ENCODE measurements at places on chromosomes 3 and 15.

GRCh38 chr3:174242311-174243041, 616.7 kb upstream of the NAALADL2 start:
- DNase-seq, result no peak

DNA sequence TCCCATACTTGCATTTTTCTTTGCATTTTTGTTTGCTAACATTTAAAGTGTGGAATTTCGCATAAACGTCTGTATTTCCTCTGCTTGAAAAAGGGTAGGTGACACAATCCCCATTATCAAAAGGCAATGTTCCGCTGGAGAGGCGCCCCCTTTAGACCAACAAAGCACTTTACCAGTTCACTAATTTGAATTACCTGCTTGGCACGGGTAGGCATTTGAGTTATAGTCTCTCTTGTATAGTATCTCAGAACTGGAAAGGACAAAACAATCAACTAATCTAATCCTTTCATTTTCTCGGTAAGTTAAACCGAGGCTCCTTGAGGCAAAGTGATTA, 775 bp upstream of the CCDC39 start:
- no peak for DNase-seq

- no peak for DNase-seq
Measured at GRCh38 chr3:127212231-127212630, 19.3 kb downstream of the PRR23E start.

GRCh38 chr3:60330107-60330506, 921.1 kb downstream of the FHIT start:
- no peak for DNase-seq

DNA sequence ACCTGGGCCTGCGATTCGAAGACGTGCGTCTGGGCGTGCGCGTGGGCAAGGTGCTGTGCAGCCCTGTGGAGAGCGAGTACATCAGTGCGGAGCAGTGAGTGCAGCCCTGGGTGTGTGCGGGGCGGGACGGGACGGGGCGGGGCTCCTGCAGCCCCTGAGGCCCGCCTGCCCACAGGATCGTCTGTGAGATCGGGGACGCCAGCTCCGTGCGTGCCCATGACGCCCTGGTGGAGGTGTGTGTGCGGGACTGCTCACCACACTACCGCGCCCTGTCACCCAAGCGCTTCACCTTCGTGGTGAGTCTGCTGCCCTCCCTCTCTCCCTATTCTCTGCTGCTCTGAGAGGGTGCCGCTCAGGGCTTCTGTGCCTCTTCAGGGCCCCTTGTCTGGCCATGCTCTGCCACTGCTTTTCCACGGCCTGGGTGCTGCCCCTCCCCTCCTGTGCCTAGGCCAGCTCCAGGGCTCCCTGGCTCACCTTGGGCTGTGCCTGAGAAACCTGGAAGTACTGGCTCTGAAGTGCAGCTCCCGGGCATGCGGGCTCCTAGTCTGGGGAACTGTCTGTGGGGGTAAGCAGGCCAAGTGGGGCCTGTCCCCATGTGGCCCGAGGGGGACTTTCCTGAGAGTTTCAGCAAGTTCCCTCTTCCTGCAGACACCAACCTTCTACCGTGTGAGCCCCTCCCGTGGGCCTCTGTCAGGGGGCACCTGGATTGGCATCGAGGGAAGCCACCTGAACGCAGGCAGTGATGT, 31.8 kb downstream of the PLXNA1 start:
- no peak for DNase-seq

GRCh38 chr3:23553353-23553752, 252.4 kb upstream of the UBE2E1 start:
- no peak for DNase-seq

DNA sequence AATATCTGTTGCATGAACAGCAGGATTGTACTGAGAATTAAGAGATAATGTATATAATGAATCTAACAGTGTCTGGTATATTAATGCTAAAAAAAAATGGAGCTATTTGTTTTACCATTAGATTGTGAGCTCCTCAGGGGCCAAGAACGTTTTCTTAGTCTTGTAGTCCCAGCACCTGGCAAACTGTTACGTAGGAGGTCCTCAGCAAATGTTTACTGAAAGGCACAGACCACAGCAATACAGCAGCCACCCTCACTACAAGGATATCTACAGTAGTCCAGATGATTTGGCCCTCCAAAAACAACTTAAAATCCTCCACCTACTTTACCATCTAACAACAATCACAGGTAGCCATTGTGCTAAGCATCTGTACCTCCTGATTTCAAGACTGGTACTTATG, 59.7 kb downstream of the MSL2 start:
- DNase-seq, result no peak

GRCh38 chr3:65039754-65040210, 352.0 kb upstream of the ADAMTS9 start:
- peak; percentile 82 for DNase-seq

GRCh38 chr15:31590609-31591008, 264.0 kb downstream of the KLF13 start:
- DNase-seq, result no peak

- no peak for DNase-seq
Measured at GRCh38 chr3:197758512-197758911, 8.8 kb downstream of the FYTTD1 start.

DNA sequence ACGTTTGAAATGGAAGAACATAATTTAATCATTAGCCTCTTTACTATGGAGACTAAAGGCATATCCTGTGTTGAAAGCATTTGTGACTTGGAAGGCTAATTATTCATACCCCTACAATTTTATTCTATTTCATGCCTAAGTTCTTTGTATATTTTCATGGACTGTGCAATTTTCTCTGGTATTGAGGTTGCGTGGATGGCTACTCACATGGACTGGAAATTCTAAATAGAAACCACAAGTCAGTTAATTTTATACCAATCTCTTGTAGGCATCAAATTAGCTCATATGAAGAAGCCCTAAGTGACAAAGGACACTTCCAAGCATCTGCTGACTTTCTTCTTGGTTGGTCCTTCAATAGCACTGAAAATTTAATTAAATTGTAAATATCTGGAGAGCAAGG, 1353.5 kb downstream of the ROBO1 start:
- DNase-seq, result no peak

GRCh38 chr3:161291191-161291901, 70.2 kb downstream of the NMD3 start:
- no peak for DNase-seq

DNA sequence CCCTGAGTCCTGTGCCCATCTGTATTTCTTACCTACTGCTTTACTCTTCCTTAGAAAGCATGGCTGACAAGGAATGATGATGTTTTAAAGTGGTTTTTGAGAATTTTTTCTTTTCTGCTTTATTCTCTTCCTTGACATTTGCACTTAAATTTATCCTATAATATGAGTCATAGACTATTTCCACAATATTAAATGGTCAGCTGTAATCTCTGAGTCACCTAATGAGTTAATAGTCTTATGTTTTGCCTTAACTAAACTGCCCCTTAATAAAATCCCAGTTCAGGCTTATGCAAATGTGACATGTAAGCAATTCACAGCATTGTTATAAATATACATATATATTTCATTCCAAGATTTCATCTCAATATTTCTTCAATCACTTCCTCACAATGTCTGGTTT, 23.8 kb downstream of the MEIS2 start:
- DNase-seq, result no peak

DNA sequence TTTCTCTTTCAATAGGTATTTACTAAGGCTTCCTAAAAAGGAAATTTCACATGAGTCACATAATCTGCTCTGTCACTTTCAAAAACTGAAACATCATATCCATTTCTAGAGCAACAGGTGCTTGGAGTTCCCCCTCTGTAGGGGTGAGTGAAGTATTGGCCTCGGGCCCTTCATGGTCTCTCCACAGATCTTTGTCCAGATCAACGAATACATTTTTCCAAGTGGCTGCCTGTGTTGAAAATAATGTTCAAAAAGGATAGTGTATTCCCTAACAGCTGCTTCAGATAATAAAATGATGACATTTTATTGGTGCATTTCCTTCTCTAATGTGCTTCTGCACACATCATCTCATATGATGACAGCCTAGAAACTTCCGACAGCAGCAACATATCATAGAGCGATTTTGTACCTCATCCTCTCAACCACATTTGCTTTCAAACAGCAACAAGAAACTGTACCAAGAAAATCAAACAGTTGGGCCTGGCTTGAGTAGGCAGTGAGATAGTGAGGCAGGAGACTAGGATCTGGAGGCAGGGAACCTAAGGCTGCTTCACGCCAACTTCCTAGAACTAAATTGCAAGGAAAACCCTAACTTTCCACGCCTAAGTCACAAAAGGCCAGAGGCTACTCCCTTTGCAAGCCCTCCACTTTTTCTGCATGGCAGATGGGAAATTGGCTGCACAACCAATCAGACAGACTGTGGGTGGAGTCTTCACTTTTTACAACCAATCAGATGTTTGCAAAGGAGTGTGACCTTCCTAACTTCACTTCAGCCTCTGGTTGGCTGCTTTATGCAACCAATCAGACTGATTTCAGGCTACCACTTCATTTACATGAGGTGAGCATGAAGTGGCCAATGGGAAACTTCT, 340.2 kb downstream of the LRRC3B start:
- DNase-seq, result no peak

- peak; percentile 61 for DNase-seq
Measured at GRCh38 chr3:30768703-30769550, 125.5 kb downstream of the GADL1 start.

DNA sequence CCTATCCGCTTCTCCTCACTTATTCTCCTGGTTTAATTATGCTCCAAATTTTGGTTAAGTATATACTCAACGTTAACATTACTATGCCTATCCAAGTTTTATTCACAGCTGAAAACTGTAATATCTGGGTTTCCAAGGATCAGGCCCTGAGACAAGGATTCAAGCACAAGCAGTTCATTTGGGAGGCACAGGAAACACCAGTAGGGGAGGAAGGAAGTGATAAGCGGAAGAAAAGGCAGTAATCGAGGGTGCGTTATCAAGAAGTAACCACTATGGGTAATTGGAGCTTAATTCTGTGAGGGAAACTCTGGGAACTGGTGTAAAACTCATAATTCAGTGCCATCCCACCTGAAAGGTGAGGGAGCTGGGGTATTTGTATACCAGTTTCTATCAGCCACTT, 120.3 kb downstream of the KCNAB1 start:
- no peak for DNase-seq

DNA sequence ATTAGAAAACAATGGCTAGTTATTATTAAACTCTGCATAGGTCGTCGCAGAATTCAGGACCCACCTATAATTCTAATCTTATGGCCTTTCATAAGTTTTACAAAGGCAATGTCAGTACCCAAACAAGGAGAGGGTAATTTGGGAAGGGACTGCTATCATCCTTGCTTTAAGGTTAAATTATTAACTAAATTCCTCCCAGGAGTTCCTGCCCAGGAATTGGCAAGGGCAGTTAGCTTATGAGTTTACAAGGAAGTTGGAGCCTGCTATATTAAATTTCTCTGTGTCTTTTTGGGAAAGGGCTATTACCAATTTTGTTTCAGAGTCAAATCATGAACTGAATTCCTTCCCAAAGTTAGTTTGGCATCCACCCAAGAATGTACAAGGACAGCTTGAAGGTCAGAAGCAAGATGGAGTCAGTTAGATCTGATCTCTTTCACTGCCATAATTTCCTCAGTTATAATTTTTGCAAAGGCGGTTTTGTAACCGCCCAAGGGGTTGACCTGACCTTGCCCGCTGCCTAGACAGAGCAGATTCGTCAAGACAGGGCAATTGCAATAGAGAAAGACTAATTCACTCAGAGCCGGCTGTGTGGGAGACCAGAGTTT, 45.3 kb upstream of the LHFPL4 start:
- no peak for DNase-seq

GRCh38 chr3:86744051-86744450, 246.9 kb downstream of the VGLL3 start:
- no peak for DNase-seq

GRCh38 chr3:96756516-96756915, 57.9 kb upstream of the EPHA6 start:
- DNase-seq, result no peak

DNA sequence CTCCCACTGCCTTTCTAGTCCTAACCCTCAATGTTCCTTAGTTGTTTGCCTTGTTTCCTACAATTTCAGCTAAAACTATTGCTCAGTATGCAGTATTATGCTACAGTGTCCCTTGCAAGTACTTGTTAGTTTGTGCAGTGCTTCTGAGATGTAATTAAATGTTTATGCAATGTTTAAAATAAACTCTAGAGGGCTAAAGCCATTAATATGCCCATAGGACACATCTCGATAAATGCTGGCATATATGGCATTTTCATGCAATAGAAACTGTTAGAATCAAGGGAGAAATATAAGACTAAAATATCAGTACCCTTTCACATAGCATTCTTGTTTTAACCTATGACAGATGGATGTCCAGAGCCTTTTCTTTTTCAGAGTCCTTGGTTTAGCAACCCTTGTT, 59.8 kb upstream of the ACKR4 start:
- DNase-seq, result no peak

- DNase-seq, result no peak
Measured at GRCh38 chr3:49715611-49716121, 3.8 kb downstream of the AMIGO3 start.

- DNase-seq, result no peak
Measured at GRCh38 chr15:38724827-38725226, 160.2 kb upstream of the RASGRP1 start.

DNA sequence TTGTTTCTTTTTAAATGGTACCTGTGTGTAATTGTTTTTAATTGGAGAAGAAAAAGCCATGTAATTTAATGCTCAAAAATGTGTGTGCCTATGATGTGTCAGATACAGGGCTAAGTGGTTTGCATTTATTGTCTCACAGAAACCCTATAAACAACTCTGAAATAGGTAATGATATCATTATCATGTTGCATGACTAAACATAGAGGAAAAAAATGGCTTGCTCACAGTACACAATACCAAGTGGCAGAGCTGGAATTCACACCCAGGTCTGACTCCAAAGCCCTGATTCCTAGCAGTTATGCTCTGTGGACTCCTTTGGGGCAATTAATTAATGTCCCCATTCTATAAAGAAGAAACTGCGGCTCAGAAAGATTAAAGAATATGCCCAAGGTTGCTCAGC, 237.4 kb upstream of the TRIM42 start:
- no peak for DNase-seq

- no peak for DNase-seq
Measured at GRCh38 chr3:66066963-66067617, 28.4 kb upstream of the MAGI1 start.

- DNase-seq, result peak; percentile 76
Measured at GRCh38 chr15:23869396-23869795, 182.3 kb upstream of the NDN start.

GRCh38 chr3:167493244-167493643, 19.4 kb upstream of the SERPINI2 start:
- peak; percentile 23 for DNase-seq

- no peak for DNase-seq
Measured at GRCh38 chr3:125191730-125192129, 20.8 kb downstream of the SLC12A8 start.

Measured in BE2C (cell line).